Esophagus muscularis mucosa (tissue), 4 donors: ENCODE measurements at places on chromosomes 3 and 15. TPM values are rescaled to one million over a fixed set of nuclear protein-coding genes. Genes with fewer than 3 reads are reported as not detected.
A peak's percentile ranks its signal among the peaks of the same experiment; 100 is the strongest.

DNA sequence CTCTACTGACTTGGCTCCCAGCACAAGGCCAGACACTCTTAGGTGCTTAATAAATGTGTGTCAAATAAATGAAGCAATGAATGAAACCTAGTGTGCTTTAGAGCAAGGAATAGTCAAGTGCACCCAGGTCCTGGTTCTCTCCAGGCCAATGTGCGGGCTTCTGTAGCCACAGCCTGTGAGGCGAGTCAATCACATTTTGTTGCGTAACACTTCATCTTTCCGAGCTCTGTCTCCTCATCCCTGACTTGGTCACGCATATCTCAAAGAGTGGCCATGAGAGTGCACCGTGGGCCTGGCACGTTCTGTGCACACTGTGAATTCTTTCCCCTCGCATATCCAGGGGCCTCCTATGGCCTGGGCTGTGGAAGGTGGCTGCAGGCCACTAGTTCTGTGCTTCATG lies 11.4 kb upstream of the SH3GL3 start:
- DNase-seq = no peak

The CALML4 gene
- 26.2 TPM for total RNA-seq

DNA sequence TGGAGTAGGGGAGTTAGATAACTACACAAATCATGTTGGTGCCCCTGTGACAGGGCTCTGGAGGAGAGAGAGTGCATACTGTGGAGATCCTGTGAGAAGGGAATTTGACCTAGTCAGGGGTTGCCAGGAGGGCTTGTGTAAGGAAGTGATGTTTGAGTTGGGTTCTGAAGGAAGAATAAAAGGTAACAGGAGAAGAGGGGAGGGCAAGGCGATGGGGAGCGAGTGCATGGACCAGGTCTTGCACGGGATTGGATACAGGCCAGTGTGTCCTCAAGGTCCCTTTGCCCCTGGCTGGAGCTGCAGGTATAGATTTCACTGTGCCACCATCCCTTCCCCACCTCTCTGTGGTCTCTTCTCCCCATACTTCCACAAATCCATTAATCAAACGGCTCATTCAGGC lies 83.9 kb downstream of the RGMA start:
- no peak for DNase-seq

GRCh38 chr15:64071931-64072765 lies 21.5 kb downstream of the CIAO2A start:
- no peak for DNase-seq

- no peak for DNase-seq
Observed at GRCh38 chr3:121736112-121736511, 13.4 kb downstream of the GOLGB1 start.

DNA sequence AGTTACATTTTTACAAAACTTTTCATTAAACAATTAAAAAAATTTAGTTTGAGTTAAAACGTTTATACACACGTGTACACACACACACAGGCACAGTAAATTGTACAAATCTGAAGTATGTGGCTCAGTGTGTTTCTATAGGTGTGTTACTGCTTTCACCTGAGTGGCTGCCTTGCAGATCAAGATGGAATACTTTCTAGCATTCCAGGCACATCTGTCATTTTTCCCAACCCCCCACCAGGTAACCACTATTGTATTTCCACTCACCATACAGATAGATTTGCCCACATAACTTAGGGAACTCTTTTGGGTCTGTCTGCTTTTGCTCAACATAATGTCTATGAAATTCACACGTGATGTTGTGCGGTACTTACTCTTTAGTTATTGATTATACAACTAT lies 141.1 kb downstream of the PTPRG start:
- no peak for DNase-seq

The CCR9 gene
- 0.17 TPM for total RNA-seq

- DNase-seq = no peak
Observed at GRCh38 chr3:31936420-31937060, 44.5 kb downstream of the OSBPL10 start.

DNA sequence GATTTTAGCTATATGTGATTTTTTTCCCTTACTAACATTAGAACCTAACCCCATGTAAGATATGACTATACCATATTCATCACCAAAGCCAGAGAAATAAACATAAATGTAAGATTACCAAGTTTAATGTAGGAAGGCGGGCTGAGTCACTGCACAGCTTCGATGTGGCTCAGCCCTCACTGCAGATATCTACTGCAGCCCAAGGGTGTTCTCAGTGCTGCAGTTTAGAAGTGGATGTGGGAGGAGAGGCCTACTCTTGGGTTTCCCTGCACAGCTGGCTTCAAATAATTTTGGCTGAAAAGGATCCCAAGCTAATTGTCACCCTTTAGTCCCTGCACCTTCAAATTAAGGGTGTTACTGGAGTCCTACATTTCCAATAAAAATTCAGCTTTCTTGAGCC lies 9.3 kb downstream of the ARPP19 start:
- no peak for DNase-seq

The GOLGA8T gene
- total RNA-seq = not detected

The SPINK8 gene
- not detected for total RNA-seq

The CACNA2D2 gene
- 2.8 TPM for total RNA-seq

- DNase-seq = no peak
Observed at GRCh38 chr3:13207578-13207922, 134.3 kb upstream of the IQSEC1 start.

DNA sequence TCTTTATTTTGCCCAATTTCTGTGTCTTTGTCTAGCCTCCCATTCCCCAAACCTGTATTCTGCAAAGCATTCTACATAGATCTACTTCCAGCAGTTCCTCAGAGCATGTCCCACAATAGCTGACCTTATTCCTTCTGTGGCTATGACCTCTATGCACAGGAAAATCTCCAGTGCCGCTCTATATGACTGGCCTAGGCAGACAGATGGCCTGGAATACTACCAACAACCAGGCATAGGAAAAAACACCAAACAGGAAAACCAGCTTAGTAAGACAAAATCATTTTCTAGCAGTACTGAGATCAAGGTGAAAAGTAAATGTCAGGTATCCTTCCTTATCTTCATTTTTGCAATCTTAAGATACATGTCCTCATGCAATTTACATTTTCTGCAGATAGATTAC lies 1115.0 kb downstream of the IGSF11 start:
- DNase-seq = no peak

The CEP70 gene
- 25.5 TPM for total RNA-seq

GRCh38 chr3:195544230-195544536 lies 1.1 kb upstream of the PPP1R2 start:
- peak; percentile 82 for DNase-seq

DNA sequence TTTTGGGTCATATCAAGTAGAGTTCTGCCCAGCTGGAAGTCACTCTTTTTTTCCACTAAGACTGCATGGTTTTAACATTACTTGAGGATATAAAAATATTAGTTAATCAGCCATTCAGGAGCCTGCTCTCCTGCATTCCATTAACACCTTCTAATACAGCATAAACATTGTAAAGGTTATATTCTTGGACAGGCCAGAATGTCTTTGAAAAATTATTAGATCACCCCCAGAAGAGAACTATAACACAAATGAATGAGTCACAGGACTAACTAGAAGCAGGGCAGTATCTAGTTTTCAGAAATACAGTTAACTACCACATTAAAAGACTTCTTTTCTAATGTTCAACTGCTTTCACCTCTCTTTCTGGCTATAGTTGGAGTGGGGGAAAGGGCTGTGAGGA lies 80.9 kb downstream of the THBS1 start:
- no peak for DNase-seq

GRCh38 chr15:65653341-65653740 lies 31.6 kb downstream of the SLC24A1 start:
- DNase-seq = no peak

DNA sequence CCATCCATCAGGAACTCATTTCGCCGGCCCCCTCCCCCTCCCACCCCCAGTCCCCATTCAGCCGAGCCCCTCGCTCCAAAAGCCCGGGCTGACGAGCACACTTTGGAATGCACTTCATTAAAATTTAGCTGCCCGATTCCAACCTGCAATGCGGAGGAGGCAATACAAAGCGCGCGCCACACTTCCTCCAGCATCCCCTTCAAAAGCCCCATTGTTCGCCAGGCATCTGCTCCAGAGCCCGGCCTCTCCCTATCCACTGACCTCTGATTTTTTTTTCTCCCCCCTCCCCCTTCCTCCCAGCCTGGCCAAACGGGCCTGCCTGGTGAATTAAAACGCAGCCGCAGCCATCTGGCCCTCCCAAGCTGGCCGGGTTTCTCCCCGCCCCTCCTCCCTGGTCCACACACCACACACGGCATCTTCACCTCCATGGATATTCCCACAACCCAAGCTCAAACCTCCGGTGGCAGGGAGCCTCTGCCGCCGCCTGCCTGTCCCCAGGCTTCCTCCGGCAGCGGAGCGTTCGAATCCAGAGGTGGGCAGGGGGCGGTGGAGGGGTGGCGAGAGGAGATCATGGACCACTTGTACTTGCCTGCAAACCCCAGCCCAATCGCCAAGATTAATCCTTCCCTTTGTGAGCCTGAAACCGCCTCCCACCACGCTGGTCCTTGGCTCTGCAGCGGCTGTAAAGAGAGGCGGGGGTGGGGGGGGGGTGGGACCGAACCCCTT lies 441.3 kb downstream of the MAGI1 start:
- DNase-seq = no peak

The ADGRG7 gene
- not detected for total RNA-seq

- DNase-seq = no peak
Observed at GRCh38 chr3:117645561-117646242, 936.1 kb downstream of the TUSC7 start.

The XCR1 gene
- not detected for total RNA-seq

The SLC38A3 gene
- total RNA-seq = 0.39 TPM

The CAMK1 gene
- total RNA-seq = 75.9 TPM

GRCh38 chr15:48355377-48355776 lies 24.1 kb downstream of the DUT start:
- DNase-seq = no peak

DNA sequence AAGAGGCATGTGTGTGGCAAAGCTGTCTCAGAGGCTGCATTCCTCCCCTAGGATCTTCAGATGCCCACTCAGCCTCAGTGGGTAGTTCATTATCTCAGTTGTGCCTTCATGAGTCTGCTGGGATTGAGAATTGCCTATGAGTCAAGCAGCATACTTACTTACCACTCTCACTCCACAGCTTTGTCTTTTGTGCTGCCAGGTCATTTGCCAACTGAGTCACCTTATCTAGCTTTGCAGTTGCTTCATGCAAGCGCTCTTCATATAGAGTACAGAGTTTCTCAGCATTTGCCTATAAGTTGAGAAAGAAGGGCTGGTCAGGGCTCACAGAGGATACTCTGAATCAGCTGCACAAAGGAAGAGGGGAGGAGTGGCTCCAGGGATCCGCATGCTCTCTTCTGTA lies 89.5 kb downstream of the MYH15 start:
- DNase-seq = no peak

GRCh38 chr15:80567721-80568157 lies 127.4 kb upstream of the ABHD17C start:
- DNase-seq = no peak
